Common myeloid progenitor, CD34-positive (primary cell): ENCODE measurements at places on chromosomes 12 and 14.
A peak's percentile ranks its signal among the peaks of the same experiment; 100 is the strongest.

DNA sequence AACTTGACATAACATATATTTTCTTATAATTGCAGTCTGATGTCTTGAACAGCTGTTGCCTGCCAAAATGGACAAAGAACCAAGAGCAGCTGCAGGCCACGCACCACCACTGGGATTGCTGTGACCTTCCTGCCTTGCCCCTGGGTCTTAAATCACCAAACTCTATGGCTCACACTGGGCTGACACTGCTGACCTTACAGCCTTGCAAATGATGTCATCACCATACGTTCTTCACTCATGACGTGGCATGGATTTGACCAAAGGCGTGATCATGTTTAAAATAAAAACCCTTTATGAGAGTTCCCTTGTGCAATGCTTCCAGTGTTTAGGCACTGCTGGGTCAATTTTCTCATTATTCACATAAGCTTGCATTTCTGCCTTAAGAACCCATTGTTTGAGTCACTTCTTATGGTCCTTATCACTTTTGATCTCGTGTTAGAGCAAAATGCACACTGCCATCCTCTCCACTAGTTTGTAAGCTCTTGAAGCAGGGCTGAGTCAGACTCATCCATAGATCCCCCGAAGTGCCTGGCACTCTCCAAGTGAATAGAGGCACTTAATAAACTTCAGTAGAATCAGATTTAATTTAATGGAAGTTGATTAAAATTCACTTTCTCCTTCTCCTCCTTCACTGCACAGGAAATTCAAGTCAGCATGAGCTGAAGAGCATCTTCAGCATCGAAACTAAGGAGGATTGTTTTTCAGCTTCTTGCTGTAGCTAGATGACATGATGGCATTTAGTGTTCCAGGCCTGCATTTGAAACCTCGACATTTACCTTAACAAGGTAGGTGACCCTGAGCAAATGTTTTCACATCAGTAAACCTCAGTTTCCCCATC, 132.4 kb upstream of the PZP start:
- peak; percentile 13 for DNase-seq

DNA sequence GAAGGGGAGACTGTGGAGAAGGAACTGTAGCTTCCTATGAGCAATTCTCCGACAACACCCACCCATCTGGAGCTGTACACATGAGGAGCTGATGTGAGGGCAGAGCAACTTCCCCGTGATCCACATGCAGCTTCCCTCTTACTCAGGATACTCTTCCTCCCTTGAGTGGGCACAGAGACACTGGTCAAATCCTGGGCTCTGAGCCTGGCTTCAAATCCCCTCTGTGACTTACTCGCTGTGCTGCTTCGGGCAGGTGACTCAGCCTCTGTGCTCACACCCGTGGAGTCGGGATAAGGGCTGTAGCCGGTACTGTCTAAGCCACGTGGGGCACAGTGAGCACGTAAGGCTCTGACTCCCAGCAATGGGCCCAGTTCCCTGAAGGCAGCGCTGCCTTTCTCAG, 31.1 kb downstream of the ZFYVE21 start:
- no peak for DNase-seq

- no peak for DNase-seq
Measured at GRCh38 chr14:101781240-101782061, 19.9 kb downstream of the PPP2R5C start.

DNA sequence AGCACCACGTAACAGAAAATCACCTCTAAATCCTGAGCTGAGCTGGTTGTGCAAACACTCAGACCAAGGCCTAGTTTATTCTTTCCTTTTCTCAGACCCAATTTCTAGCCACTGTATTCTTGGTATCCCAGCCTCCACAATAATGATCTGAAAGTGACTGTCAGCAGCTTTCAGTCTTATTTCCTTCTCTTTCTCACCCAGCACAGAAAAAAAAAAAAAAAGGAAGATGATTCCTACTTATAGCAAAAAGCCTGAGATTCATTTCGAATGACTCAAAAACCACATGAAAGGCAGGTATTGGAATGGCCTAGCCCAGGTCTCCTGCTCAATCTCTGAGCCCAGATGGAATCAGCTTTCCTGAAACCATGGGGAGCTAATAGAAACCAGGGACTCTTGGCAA, 298.6 kb upstream of the PPFIA2 start:
- no peak for DNase-seq

DNA sequence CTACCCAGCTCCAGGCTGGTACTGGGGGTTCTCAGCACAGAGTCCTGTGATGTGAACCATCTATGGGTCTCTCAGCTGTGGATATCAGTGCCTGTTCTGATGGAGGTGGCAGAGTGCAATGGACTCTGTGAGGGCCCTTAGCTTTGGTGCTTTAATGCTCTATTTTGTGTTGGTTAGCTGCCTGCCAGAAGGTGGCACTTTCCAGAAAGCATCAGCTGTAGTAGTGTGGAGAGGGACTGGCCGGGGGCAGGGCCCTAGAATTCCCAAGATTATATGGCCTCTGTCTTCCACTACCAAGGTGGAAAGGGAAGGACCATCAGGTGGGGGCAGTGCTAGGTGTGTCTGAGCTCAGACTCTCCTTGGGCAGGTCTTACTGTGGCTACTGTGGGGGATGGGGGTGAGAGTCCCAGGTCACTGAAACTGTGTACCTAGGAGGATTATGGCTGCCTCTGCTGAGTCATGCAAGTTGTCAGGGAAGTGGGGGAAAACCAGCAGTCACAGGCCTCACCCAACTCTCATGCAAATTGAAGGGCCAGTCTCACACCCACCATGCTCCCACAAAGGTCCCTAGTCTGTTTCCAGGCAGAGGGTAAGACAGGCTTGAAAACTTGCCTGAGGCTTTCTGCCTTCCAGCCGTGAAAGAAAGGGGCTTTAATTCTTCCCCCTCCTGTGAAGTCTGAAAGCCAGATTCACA, 878.1 kb downstream of the C12orf50 start:
- DNase-seq = no peak

DNA sequence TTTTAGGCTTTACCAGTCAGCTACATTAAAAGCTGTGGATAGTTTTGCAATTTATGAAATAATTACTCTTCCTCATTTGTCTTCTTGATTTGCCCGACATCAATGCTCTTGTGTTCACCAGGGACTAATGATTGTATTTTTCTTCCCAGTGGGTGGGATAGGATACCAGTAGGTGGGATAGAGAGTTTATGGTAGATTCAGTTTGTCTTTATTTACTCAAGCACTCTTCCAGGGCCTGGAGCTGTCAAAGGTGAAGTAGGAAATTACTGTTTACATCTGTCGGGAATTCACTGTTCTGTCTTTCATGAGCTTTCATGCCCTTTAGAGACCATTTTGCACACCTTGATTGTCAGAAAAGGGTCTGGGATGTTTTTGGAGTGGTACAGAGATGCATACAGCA, 36.6 kb downstream of the ETV6 start:
- no peak for DNase-seq
